Fibroblast of lung (primary cell): ENCODE measurements at places on chromosomes 4 and X. TPM values are rescaled to one million over a fixed set of nuclear protein-coding genes. Genes with fewer than 3 reads are reported as not detected.

Gene CLDN2
- total RNA-seq, result not detected in 2 replicates

Gene PHOX2B
- total RNA-seq, result not detected in 2 replicates

Gene KLKB1
- total RNA-seq, result 0.17 and 0.26 TPM in 2 replicates

Gene F8A1
- 2.3 and 4.8 TPM in 2 replicates for total RNA-seq

Gene BEND2
- total RNA-seq, result not detected in 2 replicates
